ENCODE measurements at places on chromosomes 7 and 10.

DNA sequence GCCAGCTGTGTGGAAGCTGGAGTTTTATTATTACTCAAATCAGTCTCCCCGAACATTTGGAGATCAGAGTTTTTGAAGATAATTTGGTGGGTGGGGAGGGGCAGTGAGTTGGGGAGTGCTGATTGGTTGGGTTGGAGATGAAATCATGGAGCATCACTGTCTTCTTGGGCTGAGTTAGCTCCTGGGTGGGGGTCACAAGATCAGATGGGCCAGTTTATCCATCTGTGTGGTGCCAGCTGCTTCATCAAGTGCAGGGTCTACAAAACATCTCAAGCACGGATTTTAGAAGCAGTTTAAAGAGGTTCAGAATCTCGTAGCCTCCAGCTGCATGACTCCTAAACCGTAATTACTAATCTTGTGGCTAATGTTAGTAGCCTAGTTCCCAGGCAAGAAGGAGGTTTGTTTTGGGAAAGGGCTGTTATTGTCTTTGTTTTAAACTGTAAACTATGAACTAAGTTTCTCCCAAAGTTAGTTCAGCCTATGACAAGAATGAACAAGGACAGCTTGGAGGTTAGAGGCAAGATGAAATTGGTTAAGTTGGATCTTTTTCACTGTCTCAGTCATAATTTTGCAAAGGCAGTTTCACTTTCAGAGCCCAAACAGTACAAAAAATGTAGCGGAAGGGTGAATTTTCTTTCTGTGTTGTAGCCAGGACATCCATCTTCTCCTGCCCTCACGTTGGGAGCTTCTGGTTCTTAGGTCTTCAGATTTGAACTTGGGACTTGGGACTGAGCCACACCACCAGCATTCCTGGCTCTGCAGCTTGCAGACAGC is 43.1 kb downstream of the KLF6 start:
- no peak for DNase-seq

DNA sequence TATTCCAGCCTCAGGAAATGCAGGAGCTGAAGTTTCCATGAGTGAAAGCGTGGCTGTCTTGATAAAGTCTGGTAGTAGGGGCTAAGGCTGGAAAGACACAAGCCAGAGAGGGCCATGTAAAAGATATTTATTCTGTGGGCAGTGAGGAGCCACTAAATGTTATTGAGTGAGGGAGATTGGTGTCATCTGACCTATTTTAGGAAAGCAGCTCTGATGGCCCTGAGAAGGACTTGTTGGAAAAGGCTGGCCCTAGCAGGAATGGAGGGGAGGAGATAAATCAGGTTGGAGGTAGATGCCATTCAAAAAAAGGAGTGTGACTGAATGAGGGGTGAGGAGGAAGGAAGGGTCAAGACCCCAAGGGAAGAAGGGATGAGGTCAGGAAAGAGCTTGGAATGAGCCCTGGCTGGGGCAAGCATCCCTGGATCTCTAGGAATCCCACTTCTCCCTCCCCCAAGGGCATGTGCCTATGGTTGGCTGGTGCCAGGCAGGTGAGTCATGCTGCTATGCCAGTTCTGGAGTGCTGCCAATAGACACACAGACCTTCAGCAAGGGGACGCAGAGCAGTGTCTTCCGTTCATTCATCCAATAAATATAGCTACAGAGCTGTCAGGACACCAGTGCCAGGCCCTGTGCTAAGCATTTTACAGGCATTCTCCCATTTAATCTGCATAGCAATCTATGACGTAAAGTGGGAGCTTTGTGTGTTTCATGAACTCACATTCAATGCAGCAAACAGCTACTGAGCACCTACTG is 2.0 kb downstream of the ANKRD2 start:
- DNase-seq: peak; percentile 88

DNA sequence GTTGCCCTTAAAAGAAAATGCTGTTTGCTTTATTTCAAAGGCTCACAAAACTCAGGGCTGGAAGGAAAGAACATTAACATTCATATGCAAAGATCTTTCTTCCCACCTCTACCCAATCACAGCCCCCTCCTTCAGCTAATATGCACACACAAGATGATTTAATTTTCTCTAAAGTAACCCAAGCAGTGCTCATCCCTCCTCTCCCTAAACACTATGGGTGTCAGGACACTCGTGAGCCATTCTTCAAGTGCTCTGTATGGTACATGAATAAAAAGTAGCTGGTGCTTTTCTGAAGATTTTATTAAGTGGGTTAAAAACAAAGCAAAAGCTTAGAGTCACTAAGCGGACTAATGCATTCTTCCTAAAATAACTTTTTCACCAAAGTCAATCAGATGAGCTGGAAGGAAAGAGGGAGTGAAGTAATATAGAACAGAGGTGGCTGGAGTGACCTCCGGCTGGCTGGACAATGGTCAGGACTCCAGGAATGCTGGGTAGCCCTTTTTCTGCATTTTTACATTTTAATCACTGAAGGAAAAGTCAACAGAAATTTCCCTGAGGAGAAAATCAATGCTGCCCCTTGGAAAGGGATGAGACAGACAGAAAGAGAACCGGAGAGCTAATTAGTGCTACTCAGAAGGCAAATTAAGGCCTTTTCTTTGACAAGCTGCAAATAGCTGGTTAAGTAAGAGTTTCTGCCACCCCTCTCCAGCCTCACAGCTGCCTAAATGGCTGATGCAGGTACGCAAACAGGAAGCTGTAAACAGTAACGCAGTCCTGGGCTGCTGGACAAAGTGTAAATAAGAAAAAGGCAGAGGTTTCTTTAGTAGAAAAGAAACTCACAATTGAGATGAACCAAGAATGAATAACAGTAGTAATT is 6.6 kb downstream of the DGKI start:
- DNase-seq: no peak

DNA sequence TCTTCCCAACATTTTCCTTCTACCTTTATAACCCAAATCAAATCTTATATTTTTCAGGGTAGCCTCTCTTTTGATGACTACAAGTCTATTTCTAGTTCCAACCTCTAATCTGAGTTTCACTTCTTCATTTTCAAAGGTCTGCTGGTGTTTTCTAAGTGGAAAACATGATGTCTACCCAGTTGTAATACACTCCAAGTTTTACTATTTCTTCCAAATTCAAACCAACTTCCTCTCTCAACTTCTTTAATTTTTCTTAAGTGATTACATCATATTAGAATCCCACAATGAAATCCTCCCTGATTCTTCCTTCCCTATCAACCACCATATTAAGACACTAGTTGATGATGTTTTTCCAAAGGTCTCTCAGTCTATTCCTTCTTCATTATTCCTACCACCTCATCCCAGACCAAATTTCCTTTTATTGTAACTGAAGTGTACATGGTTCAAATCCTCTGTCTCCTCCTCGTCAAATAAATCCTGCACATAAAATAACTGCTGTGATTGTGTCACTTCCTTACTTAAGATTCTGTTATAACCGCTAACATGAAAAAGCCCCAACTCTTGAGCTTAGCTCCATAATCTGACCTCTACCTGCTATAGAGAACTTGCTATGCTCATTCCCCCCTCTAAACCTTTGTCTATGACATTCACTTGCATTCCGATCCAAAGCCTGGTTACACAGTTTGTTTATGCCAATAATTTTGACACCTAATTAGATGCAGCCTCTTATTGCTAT is 12.7 kb downstream of the TAS2R38 start:
- DNase-seq: no peak

DNA sequence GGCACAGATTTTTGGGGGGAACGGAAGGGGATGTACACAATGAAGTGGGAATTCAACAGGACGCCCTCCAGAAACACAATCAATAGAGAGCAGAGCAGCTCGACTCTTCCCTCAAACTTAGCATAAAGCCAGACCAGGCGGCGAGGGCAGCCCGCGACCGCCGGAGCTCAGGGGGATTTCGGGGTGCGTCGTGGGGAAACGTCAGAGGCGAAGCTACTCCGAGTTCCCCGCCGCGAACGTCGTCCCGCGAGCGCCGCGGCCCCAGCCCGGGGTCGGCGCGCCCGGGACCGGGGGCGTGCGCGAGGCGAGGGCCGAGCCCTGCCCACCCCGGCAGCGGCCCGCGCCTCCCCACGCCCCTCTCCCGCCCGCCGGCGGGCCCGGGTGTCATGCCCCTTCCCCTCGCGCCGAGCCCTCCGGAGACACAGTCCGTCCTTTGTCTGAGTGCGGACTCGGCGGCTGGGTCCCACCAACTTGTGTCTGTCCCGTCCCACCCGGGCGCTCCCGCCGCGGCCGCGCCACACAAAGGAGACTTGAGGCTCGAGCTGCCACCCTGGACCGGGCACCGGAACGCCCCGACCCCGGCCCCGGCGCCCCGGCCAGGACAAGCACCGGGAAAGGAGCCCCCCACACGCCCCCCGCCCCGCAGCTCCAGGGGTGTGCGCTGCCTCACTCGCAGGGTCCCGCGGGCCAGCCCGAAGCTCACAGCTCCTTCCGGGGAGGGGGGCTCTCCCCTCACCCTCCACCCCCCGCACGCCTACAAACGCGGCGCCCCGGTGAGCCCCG is 634 bp downstream of the EZH2 start:
- peak; percentile 11 for DNase-seq

DNA sequence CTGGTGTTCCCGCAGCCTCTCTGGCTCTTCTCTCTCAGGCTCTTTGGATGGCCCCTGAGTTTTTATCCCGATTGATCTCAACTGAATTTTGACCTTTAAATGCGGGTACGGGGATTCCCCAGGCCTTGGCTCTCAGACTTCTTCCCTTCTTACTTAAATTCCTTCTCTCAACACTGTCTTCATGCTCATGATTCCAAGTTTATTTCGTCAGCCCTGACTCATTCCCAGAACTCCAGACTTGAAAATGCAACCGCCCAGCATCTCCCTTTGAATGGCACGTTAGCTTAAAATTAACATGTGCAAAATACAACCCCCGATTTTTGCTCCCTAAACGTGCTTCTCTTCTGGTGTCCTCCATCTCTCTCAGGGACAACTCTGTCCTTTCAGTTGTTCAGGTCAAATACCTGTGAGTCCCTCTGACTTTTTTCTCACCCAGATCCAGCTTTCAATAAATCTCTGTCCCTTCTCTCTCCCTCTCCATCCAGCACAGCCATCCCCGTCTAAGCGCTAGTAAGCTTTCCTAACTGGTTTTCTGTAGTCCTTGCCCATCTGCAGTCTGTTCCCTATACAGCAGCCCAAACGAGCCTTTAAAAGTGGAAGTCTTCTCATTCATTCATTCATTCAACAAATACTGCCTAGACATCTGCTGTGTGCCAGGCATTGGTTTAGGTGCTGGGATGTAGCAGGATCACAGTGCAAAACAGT is 7.1 kb downstream of the HECW1 start:
- no peak for DNase-seq

- no peak for DNase-seq
These were observed 254.9 kb downstream of the SORCS3 start for GRCh38 chr10:104895981-104896380.

DNA sequence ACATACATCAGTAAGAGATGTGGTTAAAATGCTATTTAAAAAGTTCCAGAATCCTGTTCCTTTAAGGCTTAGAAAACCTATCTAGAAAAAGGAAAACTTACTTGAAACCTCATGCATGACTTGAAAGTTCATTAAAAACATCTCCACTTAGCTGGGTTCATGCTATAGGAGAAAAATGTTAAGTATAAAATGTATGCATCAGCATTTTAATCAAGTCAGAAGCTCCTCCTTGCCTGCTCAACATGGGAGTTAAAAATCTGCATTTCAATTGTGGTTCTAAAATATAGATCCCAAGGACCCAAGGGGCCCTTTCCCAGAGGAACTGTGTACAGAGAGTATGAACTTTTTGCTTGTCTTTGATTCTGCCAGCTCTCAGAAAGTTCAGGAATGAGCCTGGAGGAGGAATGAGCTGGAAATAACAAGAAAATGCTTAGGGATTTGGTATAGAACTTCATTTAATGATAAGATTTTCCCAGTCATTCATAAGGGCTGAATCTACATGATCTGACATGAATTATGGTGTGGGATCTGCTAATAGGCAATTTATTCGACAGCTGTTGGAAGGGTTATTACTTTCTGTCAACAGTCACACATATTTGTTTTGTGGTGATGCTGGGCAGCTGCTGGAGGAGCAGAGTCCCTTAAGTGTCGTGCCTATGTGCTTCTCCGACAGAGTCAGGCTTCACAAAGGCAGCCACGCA is 85.6 kb upstream of the MTPN start:
- no peak for DNase-seq

- DNase-seq: no peak
These were observed 330.1 kb upstream of the LRGUK start for GRCh38 chr7:133796782-133797745.

DNA sequence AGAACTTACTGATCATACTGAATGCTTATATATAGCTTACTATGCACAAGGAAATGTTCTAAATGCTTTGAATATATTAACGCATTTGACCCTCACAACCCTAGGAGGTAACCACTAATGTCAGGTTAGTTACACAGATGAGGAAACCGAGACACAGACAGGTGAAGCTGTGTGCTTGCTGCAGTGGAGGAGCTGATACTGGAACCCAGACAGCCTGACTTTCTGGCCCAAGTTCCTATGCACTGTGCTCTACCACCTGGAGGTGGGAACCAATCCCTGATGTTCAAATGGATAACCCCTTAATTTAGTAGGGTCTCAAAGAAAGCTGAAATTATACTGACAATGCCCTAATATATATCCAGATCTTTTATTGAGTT is 119.6 kb downstream of the SORBS1 start:
- DNase-seq: no peak

DNA sequence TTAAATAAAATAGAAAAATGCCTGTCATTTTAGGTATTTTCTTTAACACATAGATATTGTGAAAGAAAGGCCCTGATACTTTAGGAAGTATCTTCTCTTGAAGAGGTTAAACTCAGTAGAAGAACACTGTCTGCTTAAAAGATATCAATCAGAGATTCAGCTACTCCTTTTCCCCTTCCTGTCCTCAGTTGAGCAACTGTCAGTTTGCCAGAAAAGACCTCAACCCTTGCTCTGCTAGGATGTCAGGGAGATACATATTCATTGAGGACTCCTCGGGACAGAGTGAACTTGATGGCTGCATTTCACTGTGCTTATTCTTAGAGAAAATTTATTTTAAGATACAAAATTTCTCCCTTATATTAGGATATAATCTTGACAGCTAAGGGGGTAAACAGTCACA is 173.6 kb upstream of the CACNA2D1 start:
- no peak for DNase-seq

DNA sequence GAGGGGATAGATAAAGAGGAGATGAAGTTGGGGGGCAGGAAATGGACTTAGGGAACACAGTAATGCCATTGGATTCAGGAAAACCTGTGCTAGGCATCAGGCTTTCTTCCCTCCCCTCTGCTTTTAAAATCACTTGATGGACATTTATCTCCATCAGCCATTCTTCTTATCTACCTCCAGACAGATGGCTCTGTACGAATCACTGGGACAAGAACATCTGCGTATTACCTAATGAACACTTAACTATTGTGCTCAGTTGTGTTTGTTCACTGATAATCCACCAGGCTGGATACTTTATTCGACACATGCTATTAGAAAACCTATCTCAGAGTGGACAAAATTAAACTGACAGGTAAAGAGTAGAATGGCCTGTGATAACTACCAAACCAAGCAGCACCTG is 40.0 kb downstream of the TNKS2 start:
- DNase-seq: no peak

DNA sequence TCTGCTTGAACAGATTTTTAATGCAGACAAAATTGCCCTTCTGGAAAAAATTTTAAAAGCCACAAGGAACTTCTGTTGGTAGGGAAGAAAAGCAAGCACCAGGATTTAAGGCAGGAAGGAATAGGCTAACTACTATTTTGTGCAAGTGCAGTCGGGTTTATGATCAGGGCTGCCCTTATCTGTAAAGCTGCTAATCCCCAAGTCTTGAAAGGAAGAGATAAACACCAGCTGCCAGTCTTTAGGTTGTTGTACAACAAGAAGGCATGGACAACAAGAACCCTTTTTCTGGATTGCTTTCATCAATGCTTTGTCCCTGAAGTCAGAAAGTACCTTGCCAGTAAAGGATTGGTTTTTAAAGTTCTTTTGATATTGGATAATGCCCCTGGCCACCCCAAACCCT is 40.7 kb downstream of the RALA start:
- DNase-seq: no peak
